ENCODE measurements at places on chromosomes 1 and 21.

- DNase-seq = no peak
These were observed 187.5 kb upstream of the C21orf91 start for GRCh38 chr21:18006691-18007090.

DNA sequence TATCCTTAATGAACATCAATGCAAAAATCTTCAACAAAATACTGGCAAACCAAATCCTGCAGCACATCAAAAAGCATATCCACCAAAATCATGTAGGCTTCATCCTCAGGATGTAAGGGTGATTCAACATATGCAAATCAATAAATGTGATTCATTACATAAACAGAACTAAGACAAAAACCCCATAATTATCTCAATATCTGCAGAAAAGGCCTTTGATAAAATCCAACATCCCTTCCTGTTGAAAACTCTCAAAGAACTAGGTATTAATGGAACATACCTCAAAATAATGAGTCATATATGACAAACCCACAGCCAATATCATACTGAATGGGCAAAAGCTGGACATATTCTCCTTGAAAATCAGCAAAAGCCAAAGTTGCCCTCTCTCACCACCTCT, 54.6 kb upstream of the DEPDC1 start:
- DNase-seq = no peak

GRCh38 chr1:155009221-155009711, 6.7 kb downstream of the ZBTB7B start:
- DNase-seq = no peak

GRCh38 chr1:197453376-197454058, 185.5 kb downstream of the CRB1 start:
- no peak for DNase-seq

- DNase-seq = no peak
These were observed 1543.9 kb upstream of the B3GALT2 start for GRCh38 chr1:194730304-194730703.

DNA sequence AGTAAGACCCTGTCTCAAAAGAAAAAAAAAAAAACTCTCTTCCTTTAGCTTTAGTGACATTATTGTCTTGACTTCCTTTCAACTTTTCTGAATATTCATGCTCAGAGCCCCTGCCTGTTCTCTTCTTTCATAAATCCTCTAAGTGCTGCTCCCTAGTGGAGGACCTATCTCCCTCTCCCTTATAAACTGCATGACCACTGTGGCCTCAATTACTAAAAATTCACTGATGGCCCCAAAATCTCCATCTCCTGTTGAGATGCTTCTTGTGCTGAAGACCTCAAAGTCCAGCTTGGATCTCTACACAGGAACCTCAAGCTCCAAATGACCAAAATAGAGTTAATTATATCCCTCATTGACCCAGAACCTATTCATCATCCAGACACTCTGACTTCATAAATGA, 7.8 kb downstream of the ITLN1 start:
- no peak for DNase-seq

- peak; percentile 26 for DNase-seq
These were observed 1.6 kb downstream of the DRAXIN start for GRCh38 chr1:11693024-11693590.

DNA sequence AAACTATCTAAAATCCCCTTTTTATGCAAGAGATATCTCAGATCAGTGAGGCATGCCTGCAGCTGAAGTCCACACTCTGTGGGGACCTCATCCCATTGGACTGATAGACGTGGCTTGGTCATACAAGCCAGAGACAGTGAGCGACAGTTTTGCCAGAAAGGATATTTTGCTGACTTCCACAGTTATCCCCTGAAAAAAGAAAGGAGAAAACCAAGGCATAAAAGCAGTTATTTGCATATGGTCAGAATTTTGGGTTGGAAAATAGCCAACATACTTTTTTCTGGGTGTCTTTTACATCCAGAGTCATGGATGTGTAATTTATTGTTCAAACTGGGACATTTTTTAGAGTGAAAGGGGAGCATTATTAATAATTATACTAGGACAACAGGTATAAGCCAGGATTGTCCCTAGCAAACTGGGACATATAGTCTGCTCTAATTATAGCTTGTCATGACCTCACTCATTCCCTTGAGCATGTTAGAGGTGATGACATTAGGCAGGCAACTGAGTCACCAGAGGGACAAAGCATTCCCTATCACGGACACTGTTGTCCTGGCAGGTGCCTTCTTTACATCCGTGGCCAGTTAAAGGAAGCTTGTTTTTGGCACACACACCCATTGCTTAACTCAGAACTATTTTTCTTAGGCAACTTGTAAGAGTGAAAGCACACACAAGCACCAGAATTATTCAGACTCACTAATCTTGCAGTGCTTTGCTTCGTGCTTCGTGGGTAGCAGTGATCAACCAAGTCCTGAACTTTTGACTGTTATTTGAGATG, 65.5 kb downstream of the PRRX1 start:
- DNase-seq = no peak

DNA sequence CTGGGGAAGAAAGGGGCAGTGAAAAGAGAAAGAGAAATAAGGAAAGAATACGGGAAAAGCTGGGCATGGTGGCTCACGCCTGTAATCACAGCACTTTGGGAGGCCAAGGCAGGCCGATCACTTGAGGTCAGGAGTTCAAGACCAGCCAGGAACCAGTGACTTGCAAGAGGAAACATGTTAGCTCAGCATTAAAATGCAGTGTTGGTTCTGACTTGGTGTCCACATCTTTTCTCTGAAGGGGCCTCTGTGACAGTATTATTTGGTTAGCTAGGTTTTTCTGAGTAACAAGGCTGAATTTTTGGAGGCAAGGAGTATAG, 26.8 kb downstream of the IER5 start:
- DNase-seq = no peak

DNA sequence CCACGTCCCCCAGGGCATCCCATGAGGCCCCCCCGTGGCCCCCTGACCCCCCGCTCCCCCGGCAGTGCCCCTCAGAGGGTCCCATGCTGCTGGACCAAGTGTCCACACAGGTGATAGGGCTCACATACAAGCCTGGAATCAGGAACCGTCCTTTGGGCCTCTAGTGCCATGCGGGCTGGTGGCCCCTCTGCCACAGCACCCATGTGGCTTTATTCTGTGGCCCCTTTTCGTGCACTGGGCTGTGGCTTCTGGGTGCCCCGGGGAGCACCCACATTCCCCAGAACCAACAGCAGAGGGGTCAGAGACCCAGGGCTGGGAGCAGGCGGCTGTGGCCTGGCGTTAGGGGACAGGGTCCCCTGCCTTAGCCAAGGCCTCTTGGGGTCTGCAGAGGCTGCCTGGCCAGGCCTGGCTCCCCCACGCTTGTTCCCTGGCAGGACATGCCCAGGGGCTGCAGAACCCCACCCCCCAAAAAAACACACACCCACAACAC, 31.7 kb downstream of the SLC19A1 start:
- DNase-seq = no peak

GRCh38 chr1:39189592-39190041, 14.9 kb upstream of the MACF1 start:
- no peak for DNase-seq
